ENCODE measurements at places on chromosomes 6 and 20.

DNA sequence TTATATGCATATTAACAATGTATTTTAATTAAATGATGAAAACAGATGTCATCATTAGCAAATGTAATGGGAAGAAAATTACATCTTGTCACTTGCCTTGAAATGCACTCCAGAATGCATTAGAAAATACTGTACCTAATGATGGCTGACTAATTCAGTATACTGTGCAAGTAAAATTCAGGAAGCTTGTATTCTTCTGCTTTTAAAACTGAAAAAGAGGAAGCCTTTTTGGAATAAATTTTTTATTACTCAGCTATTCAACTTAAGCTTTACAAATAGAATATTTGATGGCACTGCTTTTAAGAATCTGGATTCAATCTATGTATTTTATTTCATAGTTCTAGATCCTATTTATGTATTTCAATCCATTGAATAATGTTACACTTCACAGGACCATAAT is 195.5 kb downstream of the RIMS1 start:
- DNase-seq, result no peak

DNA sequence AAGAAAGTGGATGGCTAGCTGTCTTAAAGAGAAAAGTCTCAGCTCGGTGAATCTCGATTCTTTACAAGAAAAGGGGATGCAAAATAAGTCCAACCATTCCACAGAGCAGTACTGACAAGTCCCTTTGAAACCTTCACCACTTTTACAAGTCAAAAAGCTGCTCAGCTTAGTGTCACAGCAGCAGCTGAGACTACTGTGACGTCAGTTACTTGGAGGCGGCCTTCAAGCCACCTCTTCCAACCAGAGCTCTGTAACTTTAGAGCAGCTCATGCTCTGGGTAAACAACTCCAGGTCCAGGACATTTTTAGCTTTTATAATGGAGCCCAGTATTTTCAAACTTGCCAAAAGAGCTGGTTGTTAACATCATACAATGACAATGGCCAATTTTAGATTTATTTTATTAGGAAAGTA is at the start of gene KIAA0408:
TSS of gene KIAA0408 (minus strand) at position 159 of the 411 bp plus-strand sequence. CDS start 5,408 bp downstream, outside the sequence.
- DNase-seq, result no peak

GRCh38 chr6:87289571-87289970 is 32.8 kb upstream of the SMIM8 start:
- DNase-seq, result no peak

GRCh38 chr20:1912053-1912452 is 16.8 kb downstream of the SIRPA start:
- DNase-seq, result no peak

Data from neural crest cell (in vitro differentiated cells).